ENCODE measurements at places on chromosomes 3 and 15. TPM values are rescaled to one million over a fixed set of nuclear protein-coding genes. Genes with fewer than 3 reads are reported as not detected.

DNA sequence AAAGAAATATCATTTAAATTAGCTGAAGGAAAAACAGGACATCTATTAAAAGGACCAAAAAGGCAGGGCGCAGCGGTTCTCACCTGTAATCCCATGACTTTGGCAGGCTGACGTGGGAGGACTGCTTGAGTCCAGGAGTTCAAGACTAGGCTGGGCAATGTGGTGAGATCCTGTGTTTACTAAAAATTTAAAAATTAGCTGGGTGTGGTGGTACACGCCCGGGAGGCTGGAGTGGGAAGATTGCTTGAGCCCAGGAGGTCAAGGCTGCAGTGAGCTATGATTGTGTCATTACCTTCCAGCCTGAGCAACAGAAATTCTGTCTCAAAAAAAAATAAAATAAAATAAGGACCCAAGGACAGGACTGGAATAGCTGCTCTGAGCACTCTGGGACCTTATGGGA lies 16.2 kb upstream of the HERC1 start:
- no peak for DNase-seq
- no peak overlapping the region for H3K4me3 ChIP-seq
- no peaks in the 10 kb centered on the region for H3K27me3 ChIP-seq
- H3K4me1 ChIP-seq, result no peaks in the 10 kb centered on the region

- H3K4me3 ChIP-seq, result no peak overlapping the region
- DNase-seq, result no peak
- no peaks in the 10 kb centered on the region for H3K36me3 ChIP-seq
- H3K4me1 ChIP-seq, result no peaks in the 10 kb centered on the region
- no peak overlapping the region for H3K27ac ChIP-seq
- H3K27me3 ChIP-seq, result no peaks in the 10 kb centered on the region
These were observed 23.5 kb upstream of the TSC22D2 start for GRCh38 chr3:150384296-150385212.

Gene TP63
- total RNA-seq, result 47.7 TPM

- H3K27me3 ChIP-seq, result peaks cover 5% of the 10 kb centered on the region
- DNase-seq, result no peak
- H3K4me1 ChIP-seq, result no peaks in the 10 kb centered on the region
- no peaks in the 10 kb centered on the region for H3K36me3 ChIP-seq
These were observed 66.8 kb upstream of the KBTBD8 start for GRCh38 chr3:66931291-66931690.

DNA sequence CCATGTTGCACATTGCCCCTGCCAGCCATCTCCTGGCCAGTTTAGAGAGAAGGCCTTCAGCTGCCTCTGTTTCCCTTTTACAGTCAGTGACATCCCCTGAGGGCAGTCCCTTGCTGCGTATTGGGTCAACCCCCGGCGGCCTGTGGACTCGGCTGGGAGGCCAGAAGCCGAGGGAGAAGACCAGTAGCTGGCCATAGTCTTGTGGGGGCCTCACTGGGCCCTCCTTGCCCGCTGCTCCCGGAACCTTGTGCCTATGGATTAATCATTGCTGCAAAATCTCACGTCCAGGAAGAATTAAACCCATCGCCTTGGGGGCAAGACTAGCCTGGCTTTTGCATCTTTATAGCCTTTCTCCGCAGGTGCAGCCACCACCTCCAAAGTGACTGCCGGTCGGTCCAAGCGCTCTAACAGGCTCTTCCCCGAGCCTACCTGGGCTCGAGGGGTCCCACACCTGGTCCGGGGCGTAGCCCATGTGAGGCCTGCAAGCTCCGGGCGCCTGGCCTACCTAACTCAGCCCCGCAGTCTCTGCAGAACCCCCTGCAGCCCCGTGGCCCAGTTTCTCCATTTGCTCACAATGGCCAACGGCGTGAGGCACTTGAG lies 870 bp upstream of the CHAC1 start:
- peak overlapping the region; percentile 68 for H3K27ac ChIP-seq
- DNase-seq, result no peak
- no peaks in the 10 kb centered on the region for H3K27me3 ChIP-seq
- H3K4me3 ChIP-seq, result peak overlapping the region; percentile 74
- H3K36me3 ChIP-seq, result no peaks in the 10 kb centered on the region

DNA sequence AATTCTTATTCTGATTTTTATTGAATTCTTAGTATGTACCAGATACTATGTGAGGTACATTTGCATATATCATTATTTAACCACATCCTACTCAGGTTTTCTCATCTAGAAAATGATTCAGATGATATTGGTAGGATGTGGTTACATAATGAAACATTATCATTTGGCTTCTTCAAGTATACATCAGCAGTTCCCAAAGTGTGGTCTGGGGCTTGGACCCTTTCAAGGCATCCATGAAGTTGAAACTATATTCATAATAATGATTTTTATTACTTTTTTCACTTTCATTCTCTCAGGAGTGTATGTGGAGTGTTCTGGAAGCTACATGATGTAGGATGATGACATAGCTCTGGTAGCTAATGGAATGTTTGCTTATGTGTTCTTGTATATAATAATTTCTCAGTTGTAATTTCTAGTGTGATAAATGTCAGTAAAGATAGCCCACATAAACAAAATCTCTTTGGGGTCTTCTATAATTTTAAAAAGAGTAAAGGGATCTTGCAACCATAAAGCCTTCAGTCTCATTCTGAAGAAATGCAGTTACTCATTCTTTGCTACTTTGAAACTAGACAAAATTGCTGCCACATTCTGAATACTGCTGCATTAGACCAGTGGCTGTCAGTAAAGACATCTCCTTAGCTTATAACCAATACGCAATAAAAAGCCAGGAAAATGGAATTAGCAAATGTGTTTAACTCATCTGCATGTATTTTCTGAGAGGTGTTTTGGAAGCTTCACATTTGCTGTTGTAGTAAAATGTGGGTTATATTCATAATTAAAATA lies 95.8 kb downstream of the PPARG start:
- no peaks in the 10 kb centered on the region for H3K4me1 ChIP-seq
- no peaks in the 10 kb centered on the region for H3K36me3 ChIP-seq
- H3K27ac ChIP-seq, result no peak overlapping the region
- no peak for DNase-seq
- no peak overlapping the region for H3K4me3 ChIP-seq
- no peaks in the 10 kb centered on the region for H3K27me3 ChIP-seq

Gene CASR
- total RNA-seq, result not detected

- H3K27me3 ChIP-seq, result no peaks in the 10 kb centered on the region
- no peak overlapping the region for H3K27ac ChIP-seq
- DNase-seq, result no peak
- H3K36me3 ChIP-seq, result no peaks in the 10 kb centered on the region
- H3K4me1 ChIP-seq, result no peaks in the 10 kb centered on the region
These were observed 561.7 kb upstream of the SGO1 start for GRCh38 chr3:20747741-20748140.

DNA sequence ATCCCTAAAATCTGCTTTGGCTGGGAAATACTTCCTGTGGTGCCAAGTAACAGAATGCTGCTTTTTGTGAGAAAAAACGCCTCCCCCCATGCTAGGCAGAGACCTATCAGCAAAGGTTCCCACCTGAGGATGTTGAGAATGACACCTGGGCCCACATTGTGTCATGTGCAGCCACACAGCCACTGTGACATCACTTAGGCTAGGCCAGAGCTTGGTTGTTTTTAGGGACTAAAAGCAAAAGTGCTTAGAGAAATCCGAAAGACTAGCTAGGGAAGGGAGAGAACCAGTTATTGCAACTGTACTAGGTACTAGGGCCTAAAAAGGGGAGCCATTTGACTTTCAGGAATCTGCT lies 6.2 kb downstream of the ZDHHC3 start:
- no peak for DNase-seq
- no peaks in the 10 kb centered on the region for H3K36me3 ChIP-seq
- H3K4me3 ChIP-seq, result no peak overlapping the region
- no peaks in the 10 kb centered on the region for H3K27me3 ChIP-seq
- peaks cover 12% of the 10 kb centered on the region for H3K4me1 ChIP-seq
- H3K27ac ChIP-seq, result no peak overlapping the region

- no peaks in the 10 kb centered on the region for H3K27me3 ChIP-seq
- H3K4me3 ChIP-seq, result no peak overlapping the region
- DNase-seq, result no peak
These were observed 2.4 kb downstream of the PFKFB4 start for GRCh38 chr3:48553886-48554845.

DNA sequence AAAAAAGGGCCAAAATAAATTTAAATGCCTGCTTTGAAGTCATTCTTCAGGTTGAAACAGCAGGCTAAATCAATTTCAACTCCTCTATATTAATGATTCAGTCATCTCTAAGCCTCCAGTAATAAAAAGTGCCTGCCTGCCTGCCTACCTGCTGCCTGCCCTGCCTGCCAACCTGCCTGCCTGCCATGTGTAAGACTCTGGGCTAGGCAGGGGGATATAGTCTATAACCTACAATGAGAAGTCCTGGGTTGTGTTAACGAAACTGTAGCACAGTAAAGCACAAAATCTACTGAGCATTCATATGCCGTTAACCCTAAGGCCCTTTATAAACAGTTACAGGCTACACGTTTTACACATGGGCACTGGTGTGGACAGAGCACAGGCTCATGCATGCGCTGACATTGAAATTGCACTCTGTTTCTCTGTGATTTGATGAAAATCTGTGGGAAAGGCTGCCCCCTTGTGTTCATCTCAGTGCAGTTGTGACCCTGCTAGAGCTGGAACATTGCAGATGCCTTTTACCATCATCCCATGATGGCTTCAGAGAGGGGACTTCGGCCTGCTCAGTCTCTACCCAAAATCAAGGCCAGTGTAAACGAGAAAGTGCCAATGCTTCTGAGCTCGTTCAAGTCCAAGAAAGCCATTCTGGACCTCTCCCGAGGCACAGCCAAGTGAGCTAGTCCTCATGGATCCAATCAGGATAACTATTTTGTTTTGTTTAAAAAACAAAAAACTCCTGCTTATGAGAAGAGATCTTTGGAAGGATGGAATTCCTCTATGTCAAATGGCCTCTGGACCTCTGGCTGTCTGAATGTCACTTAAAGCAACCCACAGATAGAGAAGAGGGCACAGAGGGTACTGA lies 64.6 kb downstream of the EFL1 start:
- no peak overlapping the region for H3K4me3 ChIP-seq
- peak; percentile 60 for DNase-seq
- H3K36me3 ChIP-seq, result no peaks in the 10 kb centered on the region
- no peaks in the 10 kb centered on the region for H3K27me3 ChIP-seq
- H3K4me1 ChIP-seq, result no peaks in the 10 kb centered on the region
- H3K27ac ChIP-seq, result no peak overlapping the region

Gene TM4SF18
- total RNA-seq, result 25.9 TPM

Gene TGM5
- 3.1 TPM for total RNA-seq

Gene DNASE1L3
- total RNA-seq, result 0.44 TPM

DNA sequence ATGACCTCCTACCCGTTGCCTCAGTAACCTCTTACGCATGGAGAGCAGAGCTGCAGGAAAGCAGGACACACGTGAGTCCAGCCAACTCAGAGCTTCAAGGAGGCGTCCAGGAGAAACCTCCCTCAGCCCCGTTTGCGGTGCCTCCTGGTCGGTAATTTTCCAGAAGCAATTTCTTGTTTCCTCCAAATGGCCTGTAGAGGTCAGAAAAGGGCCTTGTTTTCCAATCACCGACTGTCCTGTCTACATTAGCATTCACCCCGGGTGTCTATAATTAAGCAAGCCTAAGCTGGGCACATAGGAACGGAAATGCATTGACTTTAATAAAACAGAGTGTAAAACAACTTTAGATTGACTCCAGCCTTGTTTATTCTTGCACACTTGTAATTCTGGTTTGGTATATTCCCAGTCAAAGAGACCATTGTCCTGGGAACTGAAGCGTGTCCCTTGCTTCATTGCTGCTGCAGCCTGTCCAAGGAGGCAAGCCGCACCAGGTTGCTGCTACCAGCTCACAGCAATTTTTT lies 836.2 kb downstream of the AGBL1 start:
- no peaks in the 10 kb centered on the region for H3K4me1 ChIP-seq
- no peaks in the 10 kb centered on the region for H3K27me3 ChIP-seq
- DNase-seq, result no peak
- no peaks in the 10 kb centered on the region for H3K36me3 ChIP-seq

Gene CPEB1
- total RNA-seq, result 4.6 TPM

GRCh38 chr3:146449076-146449475 lies 20.3 kb downstream of the PLSCR2 start:
- H3K4me1 ChIP-seq, result no peaks in the 10 kb centered on the region
- H3K27me3 ChIP-seq, result no peaks in the 10 kb centered on the region
- no peak overlapping the region for H3K27ac ChIP-seq
- no peak overlapping the region for H3K4me3 ChIP-seq

DNA sequence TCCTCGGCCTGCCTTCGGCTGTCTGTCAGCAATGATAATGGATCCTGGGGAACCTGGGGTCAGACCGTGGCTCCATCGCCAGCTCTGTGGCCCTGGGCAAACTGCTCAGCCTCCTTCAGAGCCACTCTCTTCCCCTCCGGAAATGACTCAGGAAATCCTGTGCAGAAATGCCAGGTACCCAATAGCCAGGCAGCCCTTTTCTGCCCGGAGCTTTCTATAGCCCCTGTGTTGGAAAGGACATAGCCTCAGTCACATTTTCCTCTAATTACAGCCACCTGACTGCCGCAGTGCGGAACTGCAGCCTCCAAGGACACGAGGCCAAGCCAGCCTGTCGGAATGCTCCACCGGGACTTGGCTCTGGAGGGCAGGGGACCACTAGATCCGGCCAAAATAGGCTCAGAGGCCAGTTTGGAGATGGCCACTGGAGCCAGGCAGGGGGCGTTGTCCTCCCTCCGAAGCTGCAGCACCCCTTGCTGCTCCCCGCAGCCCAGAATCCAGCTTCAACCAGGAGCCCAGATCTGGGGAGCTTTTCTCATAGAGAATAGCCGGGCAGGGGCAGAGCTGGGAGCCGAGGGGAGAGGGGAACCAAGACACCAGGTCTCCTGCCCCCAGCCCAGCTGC lies 11.6 kb upstream of the ZXDC start:
- no peaks in the 10 kb centered on the region for H3K36me3 ChIP-seq
- no peaks in the 10 kb centered on the region for H3K27me3 ChIP-seq
- no peak overlapping the region for H3K4me3 ChIP-seq
- H3K27ac ChIP-seq, result peak overlapping the region; percentile 52

DNA sequence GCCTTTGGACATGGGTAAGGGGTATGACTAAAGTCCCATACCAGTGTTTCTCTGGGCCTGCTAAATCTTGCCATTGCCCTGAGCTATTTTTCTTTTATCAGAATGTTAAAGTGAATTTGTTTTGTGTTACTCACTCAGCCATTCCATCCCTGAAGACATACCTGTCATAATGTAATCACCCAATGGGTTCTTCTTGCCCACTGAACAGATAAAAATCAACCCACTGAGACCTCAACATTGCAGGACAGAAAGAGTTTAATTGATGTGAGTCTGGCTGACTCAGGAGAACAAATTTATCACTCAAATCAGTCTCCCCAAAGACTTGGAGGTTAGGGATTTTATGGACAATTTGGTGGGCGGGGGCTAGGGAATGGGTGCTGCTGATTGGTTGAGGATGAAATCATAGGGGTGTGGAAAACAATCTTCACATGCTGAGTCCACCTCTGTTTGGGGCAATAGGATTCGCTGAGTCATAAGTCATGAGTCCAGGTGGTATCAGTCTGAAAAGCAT lies 47.4 kb downstream of the ILDR1 start:
- DNase-seq, result no peak
- H3K27me3 ChIP-seq, result no peaks in the 10 kb centered on the region
- no peaks in the 10 kb centered on the region for H3K4me1 ChIP-seq
- no peak overlapping the region for H3K4me3 ChIP-seq
- H3K27ac ChIP-seq, result no peak overlapping the region

Gene ALPK3
- total RNA-seq, result 3.4 TPM
